ENCODE measurements at places on chromosomes 4 and X.

DNA sequence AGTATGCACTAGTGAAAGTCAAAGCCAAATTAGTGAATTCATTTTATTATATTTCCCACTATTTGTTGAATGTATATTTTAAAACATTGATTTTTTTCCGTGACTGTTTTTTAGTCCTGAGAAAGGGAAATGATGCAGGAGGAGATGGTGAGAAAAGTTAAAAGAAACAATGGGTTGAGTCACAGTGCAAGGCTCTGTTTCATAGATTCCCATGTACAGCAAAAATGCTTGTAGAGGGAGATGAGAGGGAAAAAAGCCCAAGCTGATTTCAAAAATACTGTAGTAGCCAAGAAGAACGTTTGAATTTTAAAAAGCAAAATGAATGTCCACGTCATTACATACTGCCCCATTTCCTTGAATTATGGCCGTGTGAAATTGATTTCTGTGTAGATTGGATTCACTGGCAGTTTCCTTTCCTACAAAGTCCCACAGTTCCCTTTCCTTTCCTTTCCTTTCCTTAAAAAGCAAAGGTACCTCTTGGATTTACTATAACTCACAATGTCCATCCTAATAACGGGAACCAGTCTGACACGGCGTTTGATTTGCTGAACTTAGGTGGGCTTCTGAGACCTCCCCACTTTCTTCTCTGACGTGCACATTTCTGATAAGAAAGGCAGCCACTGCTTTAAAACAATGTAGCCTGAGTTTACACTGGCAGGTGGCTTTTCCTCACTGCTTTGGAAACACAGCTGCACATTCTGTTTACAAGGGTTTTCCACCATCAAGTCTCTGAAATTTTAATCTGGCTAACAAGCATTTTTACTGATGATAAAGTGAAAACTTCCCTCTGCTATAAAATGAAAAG, 63.7 kb downstream of the SPCS3 start:
- no peak for DNase-seq

DNA sequence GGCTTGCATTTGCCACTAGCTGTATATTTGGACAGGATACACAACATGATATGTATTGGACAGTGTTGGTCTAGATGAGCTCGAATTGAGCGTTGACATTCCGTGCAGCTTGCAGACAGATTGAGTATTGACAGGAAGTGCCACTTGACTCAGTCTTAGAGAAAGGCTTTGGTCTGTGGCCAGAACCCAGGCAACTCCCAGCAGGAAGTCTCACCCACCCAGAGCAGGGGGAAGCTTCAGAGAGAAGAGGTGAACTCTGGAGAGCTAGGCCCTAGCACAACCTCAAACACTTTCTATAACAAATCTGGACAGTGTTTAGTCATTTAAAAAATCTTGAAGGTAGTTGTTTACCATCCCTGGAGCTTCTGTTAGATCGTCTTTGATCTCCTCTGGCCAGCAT, 280.5 kb downstream of the FBXW7 start:
- peak; percentile 68 for DNase-seq

- no peak for DNase-seq
Measured at GRCh38 chr4:61533140-61533539, 333.0 kb downstream of the ADGRL3 start.

DNA sequence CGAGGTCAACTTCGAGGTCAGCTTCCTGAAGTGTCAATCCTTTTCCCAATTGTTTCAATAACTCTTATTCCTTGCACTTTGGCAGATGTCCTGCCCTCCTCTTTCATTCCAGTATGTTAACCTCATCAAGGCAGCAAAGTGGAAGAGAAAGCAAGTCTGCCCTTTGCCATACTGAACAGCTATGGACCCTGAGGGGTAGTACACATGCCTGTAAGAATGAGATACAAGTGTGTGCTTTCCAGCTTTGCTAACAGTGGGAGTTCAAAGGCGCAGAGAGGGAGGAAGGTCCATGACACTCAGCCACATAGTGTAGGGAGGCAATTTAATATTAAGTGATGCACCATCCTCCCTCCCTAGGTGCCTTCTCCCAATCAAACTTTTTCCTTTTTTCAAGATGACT, 96.4 kb upstream of the ZCCHC13 start:
- DNase-seq = no peak

- DNase-seq = no peak
Measured at GRCh38 chr4:105631818-105632400, 76.6 kb downstream of the INTS12 start.

DNA sequence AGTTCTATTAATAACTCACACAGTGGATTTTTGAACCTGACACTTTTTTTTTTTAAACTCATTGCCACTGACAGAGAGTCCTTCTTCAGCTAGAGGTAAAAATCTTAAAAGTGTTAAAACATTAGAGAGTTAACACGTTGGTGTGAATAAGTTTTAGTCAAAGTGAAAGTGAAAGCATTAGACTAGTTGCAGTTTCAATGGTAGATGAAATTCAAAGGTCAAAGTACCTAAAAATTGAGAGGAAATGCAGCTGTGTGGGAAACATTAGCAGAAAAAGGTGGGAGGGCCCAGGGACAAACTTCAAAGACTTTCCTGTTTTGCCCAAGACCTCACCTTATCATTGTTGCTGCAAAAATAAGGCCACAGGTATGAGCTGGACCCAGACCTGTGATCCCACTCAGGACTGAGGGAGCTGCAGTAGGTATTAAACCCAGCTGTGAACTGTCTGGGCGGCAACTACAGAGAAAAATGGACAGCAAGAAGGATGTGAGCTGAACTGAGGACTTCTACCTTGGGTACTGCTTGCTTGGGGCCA, 17.6 kb upstream of the GABRA4 start:
- peak; percentile 36 for DNase-seq

DNA sequence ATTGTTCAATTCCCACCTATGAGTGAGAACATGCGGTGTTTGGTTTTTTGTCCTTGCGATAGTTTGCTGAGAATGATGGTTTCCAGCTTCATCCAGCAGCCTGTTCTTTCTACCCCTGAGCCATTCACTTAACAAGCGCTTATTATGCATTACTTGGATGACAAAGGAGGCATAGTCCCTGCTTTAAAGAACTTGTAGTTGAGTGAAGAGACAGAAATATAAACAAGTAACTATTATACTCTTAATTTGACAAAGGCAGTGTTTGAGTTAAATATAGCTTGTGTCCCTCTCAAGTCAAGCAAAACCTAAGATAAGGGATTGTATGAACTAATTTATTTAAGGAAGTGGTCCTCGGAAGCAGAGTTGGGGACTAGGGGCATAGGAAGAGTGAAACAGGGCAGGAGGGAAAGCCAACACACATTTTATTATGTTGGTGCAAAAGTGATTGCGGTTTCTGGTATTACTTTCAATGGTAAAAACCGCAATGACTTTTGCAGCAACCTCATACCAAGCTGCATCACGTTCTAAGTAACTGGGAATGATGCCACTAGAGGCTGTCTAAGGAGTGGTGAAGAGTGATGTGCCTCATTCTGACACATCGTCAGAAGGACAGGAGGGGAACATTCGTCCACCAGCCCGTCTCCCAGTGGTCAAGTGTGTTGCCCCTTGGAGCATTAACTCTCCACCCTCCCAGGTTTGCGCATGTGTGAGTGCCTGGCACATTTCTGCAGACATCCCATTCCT, 41.8 kb downstream of the QDPR start:
- DNase-seq = no peak

DNA sequence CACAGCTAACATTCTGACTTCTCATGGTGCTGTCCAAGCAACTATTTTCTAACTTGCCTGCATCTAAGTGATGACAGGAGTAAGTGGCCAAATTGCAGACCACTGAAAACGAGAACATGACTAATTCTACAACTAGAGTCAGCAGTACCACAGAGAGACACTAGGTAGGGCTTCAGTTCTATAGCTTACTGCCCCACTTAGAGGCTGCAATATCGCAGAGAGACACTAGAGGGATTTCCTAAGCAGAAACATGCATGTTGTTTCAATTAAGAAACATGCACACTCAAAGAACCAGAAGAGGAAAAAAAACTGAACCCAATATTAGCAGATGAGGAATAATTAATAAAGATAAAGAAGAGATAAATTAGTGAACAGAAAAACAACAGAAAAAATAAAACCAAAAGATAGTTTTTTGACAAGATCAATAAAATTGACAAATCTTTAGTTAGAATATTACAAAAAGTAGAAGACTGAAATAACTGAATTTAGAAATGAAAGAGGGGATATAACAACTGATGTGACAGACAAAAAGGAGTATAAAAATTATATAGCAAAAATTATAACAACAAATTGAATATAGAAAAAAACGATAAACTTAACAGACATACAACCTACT, 100.8 kb downstream of the SPIN4 start:
- peak; percentile 58 for DNase-seq

- DNase-seq = no peak
Measured at GRCh38 chr4:86034616-86035015, 325.2 kb downstream of the MAPK10 start.

GRCh38 chrX:136220540-136220939, 30.7 kb downstream of the MAP7D3 start:
- DNase-seq = no peak

DNA sequence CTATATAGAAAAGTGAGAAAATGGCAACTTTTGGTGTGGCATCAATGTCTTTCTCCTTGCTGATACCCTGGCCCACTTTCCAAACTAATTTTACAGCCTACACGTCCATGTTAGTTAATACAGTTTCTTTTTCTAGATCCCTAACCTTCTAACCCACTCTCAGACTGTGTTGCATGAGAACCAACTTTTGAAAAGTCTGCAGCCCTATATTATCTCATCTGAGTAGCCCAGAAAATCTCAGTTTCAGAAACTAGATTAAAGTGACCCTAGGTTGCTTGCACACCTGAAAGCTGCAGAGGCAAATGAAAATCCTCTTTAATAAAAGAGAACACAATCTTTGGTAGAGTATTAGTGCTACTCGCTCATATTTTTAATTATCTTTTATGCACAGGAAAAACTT, 371.6 kb upstream of the EMCN start:
- no peak for DNase-seq

- DNase-seq = no peak
Measured at GRCh38 chr4:12116009-12116552, 687.4 kb upstream of the HS3ST1 start.

- DNase-seq = no peak
Measured at GRCh38 chr4:181293014-181293413, 950.2 kb upstream of the TENM3 start.

DNA sequence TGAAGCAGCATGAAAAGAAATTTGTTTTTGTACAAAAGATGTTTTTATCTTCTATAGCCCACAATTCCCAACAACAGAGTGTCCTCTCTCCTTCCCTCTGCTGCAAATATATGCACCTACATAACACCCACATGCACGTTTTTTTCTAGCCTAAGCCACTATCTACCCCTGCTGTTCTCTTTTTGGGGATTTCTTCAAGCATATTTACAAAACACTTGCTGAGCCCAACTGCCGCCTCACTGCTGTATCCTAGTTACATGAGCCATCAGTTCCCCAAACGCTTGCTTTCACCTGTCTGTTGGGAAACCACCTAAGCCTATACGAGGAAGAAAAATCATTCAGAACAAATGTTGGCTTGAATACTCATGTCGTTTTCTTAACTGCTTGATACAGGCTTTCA, 127.2 kb downstream of the CHRNA9 start:
- no peak for DNase-seq

Measured in CD4-positive, alpha-beta T cell treated with Interleukin-12 subunit alpha and Interleukin-12 subunit beta, for 1 hour (primary cell).